ENCODE measurements at places on chromosomes 5 and 9. TPM values are rescaled to one million over a fixed set of nuclear protein-coding genes. Genes with fewer than 3 reads are reported as not detected.

GRCh38 chr9:134398756-134399155 lies 72.5 kb downstream of the RXRA start:
- no peak for DNase-seq

Gene SPINK6
- not detected for total RNA-seq

Gene FAM221B
- total RNA-seq: not detected

Gene C5
- total RNA-seq: 5.1 TPM

Gene PCDHA7
- total RNA-seq: 0.72 TPM

DNA sequence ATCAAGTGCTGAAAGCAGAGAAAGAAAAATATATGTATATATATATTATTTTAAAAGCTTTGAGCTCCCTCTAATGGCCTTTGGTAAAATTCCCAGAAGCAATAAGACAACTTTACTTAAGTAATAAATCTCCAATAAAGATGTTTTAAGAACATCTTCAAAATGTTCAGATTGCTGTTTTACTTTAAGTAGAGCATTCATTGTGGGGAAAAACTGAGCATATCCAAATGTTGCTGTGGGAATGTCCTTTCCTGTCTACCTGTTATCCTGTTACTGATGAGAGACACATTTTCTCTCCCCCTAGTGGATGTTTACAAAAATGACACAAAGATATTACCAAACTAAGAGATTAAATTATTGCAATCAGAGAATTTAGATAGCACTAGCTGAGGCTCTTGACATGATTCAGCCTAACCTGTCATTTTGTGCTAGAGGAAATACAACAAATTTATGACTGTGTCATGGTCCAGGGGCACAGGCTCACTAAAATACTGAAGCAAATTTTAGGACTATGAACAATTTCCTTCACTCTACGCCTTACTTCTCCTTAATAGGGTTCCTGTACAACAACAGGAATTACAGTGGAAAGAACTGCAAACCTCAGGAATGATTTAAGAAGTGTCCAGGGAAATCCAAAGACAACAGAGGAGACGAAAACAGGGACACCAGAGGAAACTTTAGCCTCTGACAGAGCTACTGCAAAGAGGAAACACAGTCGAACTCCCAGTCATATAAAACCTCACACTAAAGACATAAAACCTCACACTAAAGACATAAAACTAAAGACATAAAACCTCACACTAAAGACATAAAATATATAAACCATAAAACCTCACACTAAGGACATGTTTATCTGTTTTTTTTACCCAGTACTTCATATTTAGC lies 24.3 kb upstream of the PRRC1 start:
- DNase-seq: peak; percentile 11

Gene CER1
- not detected for total RNA-seq

GRCh38 chr5:55236800-55237199 lies 3.4 kb upstream of the CCNO start:
- no peak for DNase-seq

Gene PCDHGA6
- total RNA-seq: 5.1 TPM

DNA sequence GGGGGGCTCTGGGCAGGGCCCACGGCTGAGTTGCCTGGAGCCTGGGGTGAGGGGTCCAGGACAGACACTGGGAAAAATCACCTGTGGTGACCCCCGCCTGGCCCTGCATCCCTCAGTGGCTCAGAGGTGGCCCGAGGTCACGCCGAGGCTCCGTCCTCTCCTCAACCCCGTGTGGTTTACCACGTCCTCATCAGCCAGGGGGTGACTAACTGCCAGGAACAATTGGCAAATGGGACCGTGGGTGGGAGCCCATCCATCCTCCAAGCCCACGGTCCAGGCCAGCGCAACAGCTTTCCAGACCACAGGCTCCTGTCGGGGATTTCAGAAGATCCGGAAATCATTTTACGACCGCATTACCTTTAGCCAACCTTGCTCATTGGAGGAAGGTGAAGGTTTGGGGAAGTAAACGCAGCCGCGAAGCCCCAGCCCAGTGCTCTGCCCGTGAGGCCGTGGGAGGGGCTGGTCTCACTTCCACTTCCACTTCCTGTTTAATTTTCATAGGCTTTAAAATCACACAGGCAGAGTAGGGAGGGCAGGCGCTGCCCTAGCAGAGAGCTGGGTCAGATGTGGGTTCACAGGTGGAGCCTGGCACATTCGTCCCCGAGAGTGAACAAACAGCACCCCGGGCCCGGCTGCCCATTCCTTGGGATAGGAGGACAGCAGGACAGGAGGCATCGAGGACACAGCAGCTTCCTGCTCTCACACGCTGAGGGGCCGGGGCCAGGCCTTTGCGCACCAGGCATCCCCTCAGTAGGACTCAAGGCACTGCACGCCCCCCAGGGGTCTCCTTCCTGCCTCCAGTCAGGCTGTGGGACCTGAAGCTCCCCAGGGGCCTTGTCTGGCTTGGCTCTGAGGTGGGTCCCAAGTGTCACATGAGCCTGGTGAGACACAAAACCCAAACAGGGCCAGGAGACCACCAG lies 19.8 kb upstream of the SLC9A3 start:
- DNase-seq: peak; percentile 95

Data from osteoblast (primary cell).